ENCODE measurements at places on chromosomes 1 and 21.

DNA sequence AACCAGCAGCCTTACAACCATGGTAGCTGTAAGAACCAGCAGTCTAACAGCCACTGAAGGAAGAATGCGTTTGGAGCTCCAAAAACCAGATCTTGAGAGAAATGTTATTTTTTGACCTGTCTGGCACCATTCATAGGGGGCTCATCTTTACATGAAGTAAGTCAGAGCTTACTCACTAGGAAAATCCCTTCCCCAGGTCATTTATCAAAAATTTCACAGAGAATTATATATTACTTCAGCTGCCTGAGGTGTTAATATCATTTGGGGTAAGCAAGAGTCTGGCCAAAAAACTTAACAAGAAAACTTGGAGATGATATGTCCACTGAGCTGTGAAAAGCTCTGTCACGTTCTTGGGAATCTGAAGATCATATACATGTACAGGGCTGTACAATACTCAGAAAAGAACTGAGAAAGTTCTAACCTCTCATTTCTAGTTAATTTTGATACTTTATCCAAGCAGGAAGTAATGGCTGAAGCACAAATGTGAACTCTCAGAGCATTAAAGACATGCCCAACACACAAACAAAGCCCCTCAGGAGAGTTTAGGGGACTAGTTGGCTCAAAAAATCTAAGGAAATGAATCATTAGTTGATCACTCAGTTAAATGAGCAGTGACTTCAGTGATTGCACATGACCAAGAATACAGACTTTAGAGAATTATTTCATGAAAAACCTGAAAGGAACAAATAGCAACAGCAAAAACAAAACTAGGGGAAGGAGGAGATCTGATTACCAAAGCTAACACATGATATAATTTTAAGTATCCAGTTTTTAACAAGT lies 681.1 kb downstream of the LTN1 start:
- DNase-seq, result no peak

- DNase-seq, result no peak
Measured at GRCh38 chr1:3186526-3186921, 117.5 kb downstream of the PRDM16 start.

- DNase-seq, result no peak
Measured at GRCh38 chr1:61110554-61110953, 28.2 kb downstream of the NFIA start.

GRCh38 chr1:89149229-89149628 lies 23.3 kb upstream of the GBP2 start:
- no peak for DNase-seq

GRCh38 chr1:198165927-198166647 lies 9.3 kb downstream of the NEK7 start:
- no peak for DNase-seq

GRCh38 chr1:13228343-13228781 lies 2.4 kb upstream of the PRAMEF18 start:
- DNase-seq, result peak; percentile 4

- no peak for DNase-seq
Measured at GRCh38 chr1:167515893-167516321, 2.4 kb downstream of the CD247 start.

GRCh38 chr1:5424802-5425703 lies 567.2 kb downstream of the NPHP4 start:
- DNase-seq, result no peak

- DNase-seq, result no peak
Measured at GRCh38 chr21:18049461-18049860, 195.2 kb upstream of the CHODL start.

- no peak for DNase-seq
Measured at GRCh38 chr1:59592924-59593323, 221.8 kb upstream of the HOOK1 start.

GRCh38 chr1:173666646-173667045 lies 3.0 kb downstream of the ANKRD45 start:
- DNase-seq, result no peak

GRCh38 chr1:8733484-8733883 lies 84.0 kb downstream of the RERE start:
- DNase-seq, result no peak

- DNase-seq, result peak; percentile 36
Measured at GRCh38 chr1:13725714-13726175, 25.8 kb downstream of the PRDM2 start.

GRCh38 chr1:42769811-42770210 lies 2.8 kb downstream of the C1orf50 start:
- no peak for DNase-seq

- no peak for DNase-seq
Measured at GRCh38 chr1:115461526-115461925, 123.5 kb upstream of the NGF start.

GRCh38 chr1:110119843-110120242 lies 7.6 kb downstream of the UBL4B start:
- DNase-seq, result no peak

- no peak for DNase-seq
Measured at GRCh38 chr1:179372160-179372559, 6.4 kb downstream of the AXDND1 start.

GRCh38 chr1:85144351-85144750 lies 56.5 kb downstream of the SYDE2 start:
- no peak for DNase-seq

- DNase-seq, result peak; percentile 24
Measured at GRCh38 chr1:241998412-241998921, 431 bp downstream of the MAP1LC3C start.

DNA sequence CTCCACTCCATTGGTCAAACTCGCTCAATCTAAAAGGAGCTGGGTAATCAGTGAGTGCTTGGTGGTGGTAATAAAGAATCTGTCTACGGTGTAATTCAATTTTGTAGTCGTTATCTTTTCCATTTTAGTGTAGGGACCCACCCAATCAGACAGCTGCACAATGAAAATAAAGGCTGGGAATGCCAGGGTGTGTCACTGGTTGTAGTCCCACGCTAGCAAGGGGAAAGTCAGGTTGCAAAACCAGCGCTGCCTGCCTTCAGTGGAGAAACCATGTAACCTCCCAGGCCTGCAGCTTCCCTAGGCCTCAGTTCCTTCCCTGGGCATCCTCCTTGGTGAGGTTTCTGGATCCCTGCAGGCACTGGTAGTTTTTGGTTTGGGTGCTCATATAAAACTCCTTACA lies 49.4 kb upstream of the PPP2R5A start:
- DNase-seq, result no peak

DNA sequence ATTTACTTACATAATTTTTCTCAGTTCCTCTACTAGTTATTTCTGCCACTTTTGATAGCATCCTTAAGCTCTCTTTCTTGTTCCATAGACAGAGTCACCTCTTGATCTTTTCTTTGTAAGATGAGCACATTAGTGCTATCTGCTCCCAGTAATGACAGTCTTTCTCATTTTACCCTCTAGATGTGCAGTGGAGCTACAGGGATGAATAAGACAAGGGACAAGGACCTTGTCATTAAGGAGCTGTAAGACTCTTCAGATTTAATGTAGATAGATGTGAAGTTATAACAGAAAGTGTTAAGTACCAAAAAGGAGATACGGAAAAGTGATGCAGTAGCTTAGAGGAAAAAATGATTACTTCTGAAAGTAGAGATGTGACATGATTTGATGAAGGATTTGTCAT lies 20.4 kb downstream of the SCP2 start:
- no peak for DNase-seq

DNA sequence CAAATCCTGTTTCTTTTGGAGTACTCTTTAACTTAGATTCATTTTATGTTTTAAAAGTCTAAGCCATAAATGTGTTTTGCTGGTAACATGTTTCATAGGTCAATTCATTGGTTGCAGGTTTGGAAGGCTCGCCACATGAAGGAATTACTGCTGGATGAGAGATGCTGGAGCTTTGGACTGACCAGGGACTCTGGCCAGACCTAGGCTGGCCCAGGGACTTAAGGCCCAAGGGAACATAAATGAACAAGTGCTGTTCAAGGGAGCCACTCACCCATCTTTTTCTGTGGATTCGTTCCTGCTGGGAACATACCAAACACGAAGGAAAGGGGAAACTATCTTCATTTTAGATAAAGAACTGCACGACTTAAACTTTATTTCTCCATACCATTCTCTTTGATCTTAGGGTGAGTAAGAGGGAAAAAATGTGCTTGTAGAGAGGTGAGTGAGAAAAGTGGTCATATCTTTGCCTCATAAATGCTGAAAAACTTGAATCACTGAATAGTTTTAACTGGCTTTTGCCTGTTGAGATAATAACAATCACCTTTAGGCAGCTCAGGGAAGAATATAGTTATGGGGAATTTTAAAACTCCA lies 15.3 kb upstream of the SHCBP1L start:
- no peak for DNase-seq

DNA sequence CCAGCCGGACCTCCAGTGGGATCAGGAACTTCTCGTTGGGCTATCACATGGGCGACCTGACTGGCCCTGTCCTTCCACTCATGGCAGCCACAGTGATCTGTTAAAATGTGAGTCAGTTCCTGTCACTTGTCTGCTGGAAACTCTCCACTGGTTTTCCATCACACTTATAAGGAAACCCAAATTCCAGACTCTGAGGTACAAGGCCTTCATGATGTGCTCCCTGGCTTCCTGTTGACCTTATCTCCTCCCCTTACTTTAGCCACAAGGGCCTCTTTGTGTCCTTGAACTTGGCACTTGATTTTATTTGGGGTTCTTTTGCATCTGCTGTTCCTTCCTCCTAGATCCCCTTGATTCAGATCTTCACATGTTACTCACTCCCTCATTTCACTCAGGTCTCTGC lies 96.8 kb downstream of the TENT5C start:
- DNase-seq, result no peak

DNA sequence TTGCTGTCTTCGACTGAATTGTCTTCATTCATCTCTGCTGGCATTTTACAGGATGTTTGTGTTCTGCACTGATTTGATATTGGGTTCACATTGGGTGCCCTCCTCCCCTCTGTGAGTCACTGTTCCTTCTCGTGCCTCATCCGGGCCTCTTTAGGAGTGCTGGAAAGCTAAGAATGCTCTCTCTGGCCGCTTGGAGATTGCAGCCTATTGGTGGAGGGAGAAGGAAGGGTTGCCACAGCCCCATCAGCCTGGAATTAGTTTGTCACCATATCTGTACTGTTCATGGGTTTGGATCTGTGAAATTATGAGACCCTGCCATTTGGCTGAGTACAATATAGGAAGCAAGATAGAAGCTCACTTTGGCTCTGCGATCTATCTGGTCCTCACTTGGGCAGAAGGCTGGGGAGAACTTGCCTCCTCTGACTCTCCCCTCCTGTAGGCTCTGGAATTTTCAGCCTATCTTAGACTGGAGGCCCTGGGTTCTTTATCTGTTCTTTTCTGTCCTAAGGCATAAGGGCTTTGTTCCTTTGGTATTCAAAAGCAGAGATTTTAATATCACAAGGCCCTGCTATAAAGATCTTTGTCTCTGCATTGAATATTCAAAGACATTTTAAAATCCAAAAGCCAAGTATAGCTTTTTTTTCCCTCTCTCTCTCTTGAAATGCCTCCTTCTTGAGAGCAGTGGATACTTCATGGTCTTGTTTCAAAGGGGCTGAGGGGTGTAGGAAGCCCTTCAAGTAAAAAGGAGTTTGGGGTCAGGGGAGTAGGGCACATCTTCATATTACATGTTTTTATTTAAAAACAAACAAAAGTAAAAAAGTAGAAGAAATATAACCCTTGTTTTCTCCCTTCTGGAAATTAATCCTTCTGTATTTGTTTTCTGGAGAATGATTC lies 347.9 kb downstream of the ZP4 start:
- DNase-seq, result no peak

DNA sequence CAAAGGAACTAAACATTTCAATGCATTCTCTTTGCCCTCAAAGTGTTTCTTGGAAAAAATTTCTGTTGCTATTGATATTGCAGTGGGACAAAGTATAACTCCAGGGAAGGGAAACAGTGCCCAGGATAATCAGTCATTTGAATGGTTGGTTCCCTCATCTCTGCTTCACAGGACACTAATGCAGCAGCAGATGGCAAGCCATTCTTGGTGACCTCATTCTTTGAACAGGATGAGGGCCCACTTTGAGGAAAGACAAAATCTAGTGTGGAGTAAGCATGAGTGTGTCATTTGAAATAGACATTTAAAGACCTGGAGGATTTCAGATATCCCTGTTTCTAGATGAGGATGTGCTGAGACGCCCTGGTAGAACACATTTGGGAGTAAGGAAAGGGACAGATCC lies 32.3 kb downstream of the CHRM3 start:
- DNase-seq, result no peak

- DNase-seq, result no peak
Measured at GRCh38 chr1:69737527-69738185, 169.9 kb downstream of the LRRC7 start.

- DNase-seq, result no peak
Measured at GRCh38 chr1:6331543-6332273, 61.9 kb downstream of the ACOT7 start.

GRCh38 chr1:156816561-156817328 lies at the start of gene SH2D2A:
Gene SH2D2A (minus strand): TSS chr1:156816848. CDS start chr1:156816708, 140 bp downstream.
- DNase-seq, result peak; percentile 78

- no peak for DNase-seq
Measured at GRCh38 chr1:65266476-65266875, 42.9 kb upstream of the DNAJC6 start.

DNA sequence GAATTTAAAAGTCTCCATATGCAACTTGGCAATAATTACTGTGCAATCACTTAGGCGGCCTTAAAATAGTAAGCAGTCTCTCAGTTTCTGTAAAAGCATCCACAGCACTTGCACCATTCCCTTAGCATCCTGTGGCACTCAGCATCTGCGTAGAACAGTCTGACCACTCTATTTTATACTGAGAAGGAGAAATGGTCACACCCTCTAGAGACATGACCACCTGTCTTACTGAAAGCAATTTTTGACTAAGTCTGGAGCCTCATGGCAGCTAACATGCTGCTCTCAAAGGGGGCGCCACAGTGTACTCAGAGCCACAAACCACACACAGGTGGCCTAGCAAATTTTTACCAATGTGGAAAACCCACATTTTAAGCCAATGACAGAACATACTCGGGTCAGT lies 62.0 kb downstream of the KCNK1 start:
- DNase-seq, result no peak

DNA sequence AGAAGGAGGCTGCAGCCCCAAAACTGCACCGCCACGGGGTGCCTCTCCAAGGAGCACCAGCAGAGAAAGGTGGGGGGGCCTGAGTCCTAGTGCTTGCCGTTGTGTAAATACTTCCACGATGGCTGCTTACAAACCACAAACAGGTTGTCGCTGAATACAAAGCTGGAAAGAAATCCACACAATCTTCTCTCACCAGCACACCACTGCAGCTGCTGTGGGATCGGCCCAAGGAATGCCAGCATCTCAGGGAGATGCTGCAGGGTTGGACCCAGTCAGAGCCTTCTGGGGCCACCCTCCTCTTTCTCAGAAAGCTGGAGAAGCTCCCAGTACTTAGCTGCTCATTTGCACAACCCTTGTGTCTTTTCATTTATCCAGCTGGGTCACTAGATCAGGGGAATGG lies 3.0 kb upstream of the S100A14 start:
- DNase-seq, result no peak

DNA sequence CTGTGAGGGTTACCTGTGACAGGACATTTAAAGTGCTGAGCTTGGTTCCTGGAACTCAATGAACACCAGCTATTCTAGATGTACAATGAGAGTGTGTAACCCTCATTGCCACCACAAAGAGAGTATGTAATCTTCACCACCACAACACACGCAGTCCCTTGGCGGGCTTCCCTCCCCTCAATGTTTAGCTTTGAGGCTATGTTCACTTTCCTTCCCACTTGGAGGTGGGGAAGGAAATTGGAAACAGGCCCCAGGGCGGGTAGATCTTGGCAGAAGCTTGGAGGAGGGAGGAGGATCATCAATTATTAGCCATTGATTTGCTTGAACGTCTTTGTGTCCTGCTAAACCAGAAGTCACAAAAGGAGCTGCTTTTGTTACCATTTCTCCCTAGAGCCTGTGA lies 8.3 kb upstream of the COL16A1 start:
- DNase-seq, result no peak

- no peak for DNase-seq
Measured at GRCh38 chr1:30304080-30304479, 419.3 kb downstream of the MATN1 start.

Measured in activated CD4-positive, CD25-positive, alpha-beta regulatory T cell (primary cell).